ENCODE measurements at places on chromosomes 11 and 22. TPM values are rescaled to one million over a fixed set of nuclear protein-coding genes. Genes with fewer than 3 reads are reported as not detected.

DNA sequence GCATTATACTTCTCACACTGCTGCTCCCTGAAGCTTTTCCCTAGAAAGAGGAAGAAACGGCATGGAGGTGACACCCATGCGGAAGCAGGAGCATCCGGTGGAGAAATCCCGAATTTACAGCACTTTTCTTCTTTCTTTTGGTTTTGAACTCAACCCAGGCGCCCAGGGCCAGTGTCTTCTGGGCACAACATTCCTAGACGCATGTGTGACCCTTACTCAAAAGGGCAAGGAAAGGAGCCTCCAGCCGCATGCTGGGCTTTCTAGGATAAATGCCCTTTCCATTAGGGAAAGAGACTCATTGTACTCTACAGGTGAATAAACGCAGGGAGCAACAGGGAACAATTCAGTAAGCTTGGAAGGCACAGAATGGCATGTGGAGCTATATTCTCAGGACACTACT lies 19.5 kb downstream of the ADAMTS8 start:
- H3K27me3 ChIP-seq: no peaks in the 10 kb centered on the region
- no peak for DNase-seq
- H3K4me1 ChIP-seq: peaks cover 6% of the 10 kb centered on the region
- H3K4me3 ChIP-seq: no peak overlapping the region

DNA sequence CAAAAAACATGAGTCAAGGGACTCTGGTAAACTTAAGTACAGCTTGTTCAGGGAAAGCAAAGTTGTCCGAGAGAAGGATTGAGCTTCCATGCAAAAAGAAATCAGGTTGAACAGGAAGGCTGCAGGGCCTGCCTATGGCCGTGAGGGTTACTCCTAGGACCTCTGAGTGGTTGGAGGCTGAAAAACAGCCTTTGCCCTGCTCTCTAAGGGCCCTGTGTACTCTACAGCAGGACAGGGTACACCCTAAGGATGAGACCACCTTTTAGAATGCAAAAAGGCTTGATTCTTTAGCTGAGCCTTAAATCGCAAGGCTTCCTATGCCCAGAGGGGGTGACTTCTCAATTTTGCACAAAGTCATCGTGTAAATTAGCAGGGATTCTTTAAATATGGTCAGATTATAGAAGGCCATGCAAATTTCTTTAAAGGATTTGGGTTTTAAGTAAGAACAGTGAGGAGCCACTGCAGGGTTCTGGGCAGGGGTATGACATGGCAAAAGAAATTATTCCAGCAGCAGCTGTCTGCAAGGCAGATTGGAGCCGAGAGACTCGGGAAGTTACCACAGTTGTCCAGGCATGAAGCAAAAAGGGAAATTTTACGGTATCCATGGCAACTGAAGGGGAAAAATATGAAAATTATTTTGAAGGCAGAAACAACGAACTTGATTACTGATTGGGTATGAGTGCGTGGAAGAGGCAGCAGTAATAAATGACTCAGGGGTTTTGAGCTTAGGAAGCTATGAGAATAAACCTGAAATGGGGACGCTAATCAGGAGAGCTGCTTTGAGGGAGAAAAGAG lies 91.8 kb downstream of the FAM76B start:
- H3K27me3 ChIP-seq: no peaks in the 10 kb centered on the region
- no peak overlapping the region for H3K4me3 ChIP-seq
- no peaks in the 10 kb centered on the region for H3K4me1 ChIP-seq
- DNase-seq: no peak
- no peak overlapping the region for H3K27ac ChIP-seq

GRCh38 chr11:1499261-1499890 lies 12.8 kb upstream of the MOB2 start:
- no peaks in the 10 kb centered on the region for H3K4me1 ChIP-seq
- DNase-seq: no peak
- H3K27ac ChIP-seq: no peak overlapping the region
- no peaks in the 10 kb centered on the region for H3K36me3 ChIP-seq

DNA sequence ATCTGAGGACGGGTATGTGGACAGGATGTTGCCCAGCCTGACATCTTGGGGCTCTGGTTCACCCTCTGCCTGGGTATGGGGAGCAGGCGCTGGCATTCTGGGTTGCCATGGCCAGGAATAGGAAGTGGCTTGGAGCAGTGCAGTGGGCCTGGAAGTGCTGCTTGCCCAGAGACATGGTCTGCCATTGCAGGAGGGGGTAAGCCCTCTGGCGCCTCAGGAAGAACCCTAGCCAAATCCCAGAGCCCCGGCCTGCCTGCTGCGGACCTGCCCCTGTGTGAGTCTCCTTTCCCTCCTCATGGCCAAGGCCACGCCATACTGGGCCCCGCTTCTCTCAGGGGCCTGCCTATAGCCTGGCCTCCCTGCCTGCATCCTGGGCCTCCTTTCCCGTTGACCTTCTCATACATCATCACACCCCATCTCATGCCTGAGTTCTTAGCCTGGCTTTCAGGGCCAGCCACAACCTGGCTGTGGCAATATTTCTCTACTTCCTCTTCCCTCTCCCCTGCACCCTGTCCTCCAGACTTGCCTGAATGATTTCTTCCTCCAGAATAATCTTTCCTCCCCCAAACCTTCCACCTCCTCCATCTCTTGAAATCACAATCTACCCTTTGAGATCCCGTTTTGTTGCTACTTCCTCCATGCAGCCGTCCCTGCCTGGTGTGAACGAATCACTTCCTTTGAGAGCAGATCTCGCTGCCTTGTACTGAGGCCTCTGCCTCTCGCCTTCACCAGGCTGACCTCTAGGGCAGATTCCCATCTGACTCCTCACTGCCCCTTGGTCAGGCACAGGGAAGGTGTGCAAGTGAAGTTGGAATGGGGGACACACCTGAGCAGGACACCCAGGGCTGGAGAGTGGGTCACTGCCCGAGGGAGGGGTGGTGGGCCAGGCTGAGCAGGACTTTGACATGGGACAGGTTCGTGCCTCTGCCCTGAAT lies 5.2 kb downstream of the CAPN5 start:
- no peaks in the 10 kb centered on the region for H3K36me3 ChIP-seq
- H3K4me3 ChIP-seq: no peak overlapping the region
- peak; percentile 12 for DNase-seq
- peak overlapping the region; percentile 93 for H3K27ac ChIP-seq

GRCh38 chr11:132559331-132560036 lies 972.8 kb downstream of the OPCML start:
- H3K27ac ChIP-seq: no peak overlapping the region
- no peaks in the 10 kb centered on the region for H3K4me1 ChIP-seq
- no peak overlapping the region for H3K4me3 ChIP-seq
- H3K36me3 ChIP-seq: no peaks in the 10 kb centered on the region
- no peaks in the 10 kb centered on the region for H3K27me3 ChIP-seq

- H3K4me3 ChIP-seq: no peak overlapping the region
- DNase-seq: peak; percentile 10
- peaks cover 31% of the 10 kb centered on the region for H3K4me1 ChIP-seq
- H3K36me3 ChIP-seq: no peaks in the 10 kb centered on the region
- peak overlapping the region; percentile 70 for H3K27ac ChIP-seq
These were observed 2.6 kb downstream of the GRK2 start for GRCh38 chr11:67268962-67269268.

- H3K27me3 ChIP-seq: no peaks in the 10 kb centered on the region
- H3K4me1 ChIP-seq: peaks cover 11% of the 10 kb centered on the region
- H3K36me3 ChIP-seq: no peaks in the 10 kb centered on the region
- no peak for DNase-seq
- no peak overlapping the region for H3K4me3 ChIP-seq
These were observed 3.2 kb upstream of the RTN4R start for GRCh38 chr22:20271114-20271994.

- H3K36me3 ChIP-seq: no peaks in the 10 kb centered on the region
- H3K27ac ChIP-seq: no peak overlapping the region
- no peak overlapping the region for H3K4me3 ChIP-seq
These were observed 19.0 kb upstream of the PTPRJ start for GRCh38 chr11:47961383-47961782.

GRCh38 chr11:78363024-78363619 lies 54.5 kb downstream of the GAB2 start:
- no peaks in the 10 kb centered on the region for H3K27me3 ChIP-seq
- no peak overlapping the region for H3K27ac ChIP-seq
- no peak for DNase-seq
- no peak overlapping the region for H3K4me3 ChIP-seq

Gene PANX2
- not detected for total RNA-seq

Gene LRP4
- 0.77 TPM for total RNA-seq

Data from uterus (tissue), 4 donors.